Metanephros (tissue), 2 donors: ENCODE measurements at places on chromosomes 4 and X. TPM values are rescaled to one million over a fixed set of nuclear protein-coding genes. Genes with fewer than 3 reads are reported as not detected.

BTC gene
- 4.0 TPM for total RNA-seq

GPR173 gene
- total RNA-seq, result 13.7 TPM

DNAAF6 gene
- not detected for total RNA-seq

PPP4R3C gene
- not detected for total RNA-seq

SSX3 gene
- not detected for total RNA-seq
